ENCODE measurements at places on chromosomes 11 and 22.
A peak's percentile ranks its signal among the peaks of the same experiment; 100 is the strongest.

GRCh38 chr11:47857485-47857884, 9.3 kb upstream of the NUP160 start:
- DNase-seq, result no peak

DNA sequence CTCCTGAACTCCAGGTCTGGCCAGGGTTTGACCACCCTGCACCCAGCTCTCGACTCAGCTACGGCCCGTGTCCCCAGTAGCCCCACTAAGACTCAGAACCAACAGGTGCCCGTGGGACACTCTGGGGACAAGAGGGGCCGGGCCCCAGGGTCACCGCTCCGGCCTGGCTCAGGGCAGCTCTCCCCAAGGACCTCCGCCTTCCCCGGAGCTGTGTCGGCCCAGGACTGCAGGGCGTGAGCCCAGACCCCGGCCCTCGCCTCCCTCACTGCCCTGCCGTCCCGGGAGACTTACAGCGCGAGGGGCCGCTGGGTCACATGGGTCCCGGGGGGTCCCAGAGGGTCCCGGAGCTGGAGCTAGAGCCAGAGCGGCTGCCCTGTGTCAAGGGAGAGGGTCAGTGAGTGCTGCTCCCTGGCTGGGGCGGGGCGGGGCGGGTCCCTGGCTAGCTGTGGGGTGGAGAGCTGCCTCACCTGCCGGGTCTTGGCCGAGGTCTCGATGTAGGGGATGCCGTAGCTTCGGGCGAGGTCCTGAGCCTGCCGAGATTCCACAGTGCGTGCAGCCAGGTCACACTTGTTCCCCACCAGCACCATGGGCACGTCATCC, 2.3 kb downstream of the HRAS start:
- DNase-seq, result no peak

- DNase-seq, result no peak
These were observed 471.4 kb downstream of the SOX6 start for GRCh38 chr11:15884777-15885540.

GRCh38 chr11:44716256-44716655, 10.5 kb upstream of the TSPAN18 start:
- DNase-seq, result no peak

DNA sequence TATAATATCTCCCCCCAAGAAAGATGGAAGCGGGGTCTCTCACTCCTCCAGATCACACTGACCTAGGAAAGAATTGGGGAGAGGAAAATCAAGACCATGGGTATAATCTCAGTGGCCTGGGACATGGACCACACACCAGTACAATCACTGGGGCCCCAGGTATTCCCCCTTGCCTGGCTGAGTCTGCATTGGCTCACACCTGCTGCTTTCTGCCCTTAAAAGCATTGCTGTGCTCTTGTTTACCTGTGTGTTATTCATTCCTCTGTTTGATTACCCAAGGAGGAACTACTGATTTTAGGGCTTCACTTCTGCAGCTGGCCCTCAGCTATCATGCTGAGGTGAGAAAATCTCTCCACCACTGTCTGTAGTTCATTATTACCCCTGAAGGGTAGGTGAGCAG, 14.0 kb upstream of the PARVA start:
- DNase-seq, result no peak

DNA sequence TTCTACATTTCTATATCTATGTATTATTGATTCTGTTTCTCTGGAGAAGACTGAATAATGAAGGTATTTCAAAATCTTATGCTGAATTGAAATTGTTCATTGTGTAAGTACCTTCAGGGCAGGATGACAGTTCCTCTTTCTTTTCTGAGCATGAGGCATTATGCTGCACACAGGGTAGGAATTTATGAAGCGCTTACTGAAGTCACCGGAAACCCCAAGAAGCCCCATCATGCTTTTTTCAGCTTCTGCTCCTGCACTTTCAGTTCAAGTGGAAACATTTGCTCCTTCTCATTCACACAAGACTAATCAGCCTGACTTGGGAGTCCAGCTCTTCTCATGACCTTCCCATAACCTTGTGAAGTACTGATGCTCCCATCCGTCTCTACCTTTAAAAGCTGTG, 314.7 kb upstream of the SORL1-AS1 start:
- DNase-seq, result no peak

- DNase-seq, result no peak
These were observed 31.2 kb upstream of the ATXN10 start for GRCh38 chr22:45640291-45640940.

DNA sequence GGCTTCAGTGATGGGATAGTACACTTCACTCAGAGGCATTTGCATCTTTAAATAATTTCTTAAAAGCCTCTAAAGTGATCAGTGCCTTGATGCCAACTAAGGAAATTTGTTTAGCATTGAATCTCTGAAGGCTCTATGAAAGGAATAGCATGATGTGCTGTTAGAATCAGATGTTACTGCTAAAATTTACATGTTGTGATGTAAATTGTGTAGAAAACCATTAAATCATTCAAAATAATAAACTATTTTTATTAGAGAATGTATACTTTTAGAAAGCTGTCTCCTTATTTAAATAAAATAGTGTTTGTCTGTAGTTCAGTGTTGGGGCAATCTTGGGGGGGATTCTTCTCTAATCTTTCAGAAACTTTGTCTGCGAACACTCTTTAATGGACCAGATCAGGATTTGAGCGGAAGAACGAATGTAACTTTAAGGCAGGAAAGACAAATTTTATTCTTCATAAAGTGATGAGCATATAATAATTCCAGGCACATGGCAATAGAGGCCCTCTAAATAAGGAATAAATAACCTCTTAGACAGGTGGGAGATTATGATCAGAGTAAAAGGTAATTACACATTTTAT, 4.6 kb downstream of the MALAT1 start:
- DNase-seq, result no peak

- no peak for DNase-seq
These were observed 29.9 kb downstream of the EIF3F start for GRCh38 chr11:8017071-8017470.

DNA sequence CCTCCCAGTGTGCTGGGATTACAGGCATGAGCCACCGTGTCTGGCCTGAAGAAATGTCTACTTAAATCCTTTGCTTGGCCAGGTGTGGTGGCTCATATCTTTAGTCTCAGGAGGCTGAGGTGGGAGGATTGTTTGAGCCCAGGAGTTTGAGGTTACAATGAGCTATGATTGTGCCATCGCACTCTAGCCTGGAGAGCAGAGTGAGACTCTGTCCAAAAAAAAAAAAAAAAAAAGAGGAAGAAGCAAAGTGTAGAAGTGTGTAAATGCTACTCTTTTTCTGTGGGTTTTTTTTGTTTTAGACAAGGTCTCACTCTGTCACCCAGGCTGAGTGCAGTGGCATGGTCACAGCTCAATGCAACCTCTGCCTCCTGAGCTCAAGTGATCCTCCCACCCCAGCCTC, 6.4 kb upstream of the ATG16L2 start:
- DNase-seq, result no peak

- DNase-seq, result no peak
These were observed 1.6 kb downstream of the TRIM68 start for GRCh38 chr11:4606231-4607015.

DNA sequence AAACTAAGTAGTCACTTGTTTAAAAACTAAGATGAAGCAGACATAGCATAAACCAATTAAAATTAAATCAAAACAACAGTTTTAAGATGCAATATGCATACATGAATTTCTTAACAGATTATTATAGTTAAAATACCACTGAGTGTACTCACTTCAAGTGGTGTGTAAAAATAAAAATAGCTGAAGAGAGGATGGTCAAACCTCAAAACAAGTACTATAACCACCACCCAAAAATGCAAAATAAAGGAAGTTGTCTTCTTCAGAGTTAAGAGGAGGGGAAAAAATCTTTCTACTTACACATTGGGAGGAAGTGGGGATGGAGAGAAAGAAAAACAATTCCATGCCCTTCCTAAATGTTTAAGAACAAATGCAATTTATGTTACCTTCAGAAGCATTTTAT, 31.9 kb downstream of the RRAS2 start:
- no peak for DNase-seq

DNA sequence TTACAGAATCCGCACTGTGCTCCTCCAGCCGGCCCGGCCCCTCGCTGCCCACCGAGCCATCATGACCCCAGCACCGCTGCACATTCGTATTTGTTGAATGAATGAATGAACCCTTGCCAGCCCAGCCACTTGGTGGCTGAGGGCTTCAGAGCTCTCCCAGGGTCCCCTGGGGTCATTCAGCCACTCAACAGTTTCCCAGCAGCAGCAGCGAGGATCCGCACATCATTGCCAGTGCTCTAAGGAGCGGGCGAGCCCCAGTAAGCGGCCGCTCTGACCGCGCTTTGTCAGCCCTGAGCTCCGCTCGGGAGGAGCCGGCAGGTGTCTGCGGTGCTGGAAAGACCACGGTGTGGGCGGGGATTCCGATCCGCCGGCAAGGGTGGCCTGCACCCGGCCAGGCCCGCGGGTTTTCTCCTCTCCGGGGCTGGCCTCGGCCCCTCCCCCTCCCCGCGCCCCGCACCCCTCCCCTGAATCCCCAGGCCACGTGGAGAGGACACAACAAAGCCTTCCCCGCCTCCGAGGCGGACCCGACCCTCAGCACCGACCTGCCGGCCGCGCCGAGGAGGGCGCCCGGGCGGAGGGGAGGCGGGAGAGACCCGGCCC, 563 bp downstream of the BID start:
- peak; percentile 63 for DNase-seq

- peak; percentile 56 for DNase-seq
These were observed 52.9 kb downstream of the SYT13 start for GRCh38 chr11:45233121-45233803.

DNA sequence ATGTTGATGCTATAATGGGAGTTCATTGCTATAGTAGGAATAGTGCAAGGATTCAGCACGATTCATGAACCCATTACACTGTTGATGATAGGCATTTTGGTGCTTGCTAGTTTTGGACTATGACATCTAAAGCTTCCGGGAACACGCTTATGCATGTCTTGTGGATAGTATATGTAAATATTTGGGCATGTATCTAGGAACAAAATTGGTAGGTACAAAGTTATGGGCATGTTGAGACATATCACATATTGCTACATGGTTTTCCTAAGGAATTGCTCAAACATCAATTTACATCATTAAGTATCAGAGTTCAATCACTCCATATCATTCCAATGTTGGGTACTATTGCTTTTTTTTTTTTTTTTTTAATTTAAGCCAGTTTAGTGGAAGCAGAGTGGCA, 1103.2 kb downstream of the TBC1D22A start:
- DNase-seq, result no peak

DNA sequence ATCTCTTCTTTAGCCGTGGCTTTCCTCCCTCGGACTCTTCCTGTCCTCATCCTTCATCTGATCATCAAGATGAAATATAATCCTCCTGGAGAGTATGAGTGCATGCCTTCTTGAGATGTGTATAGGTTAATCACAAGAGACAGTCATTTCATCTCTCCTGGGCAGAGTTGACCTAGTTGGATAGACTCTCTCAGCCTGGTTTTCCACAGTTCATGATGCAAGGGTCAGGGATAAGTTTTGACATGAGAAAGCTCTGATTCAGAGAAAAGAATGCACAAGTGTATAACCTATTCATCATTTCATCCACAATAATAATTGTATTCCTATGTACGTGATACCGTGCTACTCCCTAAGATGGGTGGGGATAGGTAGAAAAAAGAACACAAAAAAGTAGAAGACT, 33.2 kb upstream of the CCDC90B start:
- DNase-seq, result no peak

DNA sequence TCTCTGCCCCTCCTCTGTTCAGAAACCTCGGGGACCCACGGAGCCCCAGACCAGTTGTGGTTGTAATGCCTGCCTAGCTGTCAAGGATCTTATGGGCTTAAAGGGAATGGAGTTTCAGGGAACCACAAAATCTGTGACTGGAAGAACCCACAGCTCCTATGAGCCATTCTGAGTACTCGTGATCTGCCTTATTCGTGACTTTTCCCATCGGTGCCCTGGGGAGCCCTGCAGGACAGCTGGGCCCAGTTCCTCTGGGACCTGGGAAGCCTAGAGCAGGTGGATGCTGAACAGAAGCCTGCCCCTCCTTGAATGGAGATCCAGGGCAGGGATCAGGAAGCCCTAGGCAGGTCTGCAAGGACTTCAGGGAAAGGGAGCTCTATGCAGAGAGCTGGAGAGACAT, 42.1 kb upstream of the TTC12 start:
- no peak for DNase-seq

GRCh38 chr11:125162743-125163142, 1.8 kb upstream of the PKNOX2 start:
- no peak for DNase-seq

- DNase-seq, result no peak
These were observed 144.5 kb downstream of the UVRAG start for GRCh38 chr11:75959540-75959939.

DNA sequence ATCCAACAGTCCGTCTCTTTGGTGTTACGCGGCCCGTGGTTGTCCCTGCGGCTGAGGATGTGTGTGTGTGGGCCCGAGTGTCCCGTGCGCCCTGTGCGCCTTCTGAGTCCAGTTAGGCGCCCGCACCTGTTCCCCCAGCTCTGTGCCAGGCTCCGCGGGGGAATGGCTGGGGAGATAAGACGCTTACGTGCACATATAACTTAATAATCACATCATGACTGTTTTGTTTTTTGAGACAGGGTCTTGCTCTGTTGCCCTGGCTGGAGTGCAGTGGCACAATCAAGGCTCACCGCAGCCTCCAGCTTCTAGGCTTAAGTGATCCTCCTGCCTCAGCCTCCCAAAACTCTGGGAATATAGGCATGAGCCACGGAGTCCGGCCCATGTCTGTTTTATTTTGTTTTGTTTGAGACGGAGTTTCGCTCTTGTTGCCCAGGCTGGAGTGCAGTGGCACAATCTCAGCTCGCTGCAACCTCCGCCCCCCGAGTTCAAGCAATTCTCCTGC, 817 bp downstream of the ARL2 start:
- no peak for DNase-seq

DNA sequence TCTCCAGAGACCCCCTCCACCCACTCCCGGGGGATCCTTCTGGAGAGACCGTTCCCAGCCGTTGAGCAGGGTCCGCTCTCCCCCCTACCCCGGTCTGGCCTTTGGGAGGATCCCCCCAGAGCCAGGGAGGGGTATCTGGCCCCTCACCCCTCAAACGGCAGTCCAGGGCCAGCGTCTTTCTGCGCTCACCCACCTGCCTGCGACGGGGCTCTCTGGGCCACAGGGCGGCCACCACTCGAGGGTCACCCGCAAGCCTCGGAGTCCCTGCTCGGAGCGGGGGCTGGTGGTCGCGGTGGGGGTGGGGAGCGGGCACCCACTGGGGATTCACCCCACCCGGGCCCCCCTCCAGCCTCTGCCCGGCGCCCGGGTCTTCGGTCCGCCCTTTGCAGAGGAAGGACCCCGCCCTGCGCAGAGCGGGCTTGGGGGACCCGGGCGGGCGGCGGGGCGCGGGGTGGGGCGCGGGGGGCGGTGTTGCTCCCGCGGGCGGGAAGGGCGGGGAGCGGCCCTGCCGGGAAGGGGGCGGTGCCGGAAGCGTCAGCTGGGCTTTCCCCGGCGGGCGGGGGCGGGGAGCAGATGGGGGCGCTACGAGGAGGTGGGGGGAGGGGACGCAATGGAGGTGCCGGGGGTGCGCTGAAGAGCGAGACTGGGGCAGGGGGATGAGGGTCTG, 16.6 kb downstream of the CRELD2 start:
- DNase-seq, result peak; percentile 89

GRCh38 chr11:116375221-116375620, 397.6 kb downstream of the BUD13 start:
- no peak for DNase-seq

Measured in activated T-cell treated with anti-CD3 and anti-CD28 coated beads for 48 hours (primary cell).